Kidney (tissue), 22 donors: ENCODE measurements at places on chromosomes 2 and 18. TPM values are rescaled to one million over a fixed set of nuclear protein-coding genes. Genes with fewer than 3 reads are reported as not detected.

GRCh38 chr2:226378753-226379705 is 420.6 kb downstream of the IRS1 start:
- no peak overlapping the region for H3K4me3 ChIP-seq
- no peaks in the 10 kb centered on the region for H3K36me3 ChIP-seq
- H3K27me3 ChIP-seq = no peaks in the 10 kb centered on the region
- H3K4me1 ChIP-seq = no peaks in the 10 kb centered on the region
- peak; percentile 31 for DNase-seq

DNA sequence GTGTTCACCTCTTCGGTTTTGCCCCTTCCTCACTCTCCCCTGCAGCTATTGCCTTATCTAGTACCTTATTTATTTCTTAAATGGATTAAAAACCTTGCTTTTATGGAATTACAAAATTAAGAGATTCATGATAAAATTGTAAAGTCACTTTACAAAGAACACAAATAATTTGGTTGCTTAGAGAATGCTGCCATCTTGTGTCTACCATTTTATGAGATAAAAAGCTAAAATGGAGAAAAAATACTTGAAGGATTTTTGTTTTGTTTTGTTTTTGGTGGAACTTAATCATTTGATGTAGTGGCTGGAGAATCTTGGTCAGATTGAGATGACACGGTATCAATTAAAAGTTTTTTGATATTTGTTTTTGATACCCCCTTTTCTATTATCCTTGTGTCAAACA is 69.6 kb downstream of the R3HDM1 start:
- no peaks in the 10 kb centered on the region for H3K4me1 ChIP-seq
- no peak overlapping the region for H3K4me3 ChIP-seq
- no peaks in the 10 kb centered on the region for H3K27me3 ChIP-seq
- H3K36me3 ChIP-seq = no peaks in the 10 kb centered on the region
- H3K27ac ChIP-seq = no peak overlapping the region

DNA sequence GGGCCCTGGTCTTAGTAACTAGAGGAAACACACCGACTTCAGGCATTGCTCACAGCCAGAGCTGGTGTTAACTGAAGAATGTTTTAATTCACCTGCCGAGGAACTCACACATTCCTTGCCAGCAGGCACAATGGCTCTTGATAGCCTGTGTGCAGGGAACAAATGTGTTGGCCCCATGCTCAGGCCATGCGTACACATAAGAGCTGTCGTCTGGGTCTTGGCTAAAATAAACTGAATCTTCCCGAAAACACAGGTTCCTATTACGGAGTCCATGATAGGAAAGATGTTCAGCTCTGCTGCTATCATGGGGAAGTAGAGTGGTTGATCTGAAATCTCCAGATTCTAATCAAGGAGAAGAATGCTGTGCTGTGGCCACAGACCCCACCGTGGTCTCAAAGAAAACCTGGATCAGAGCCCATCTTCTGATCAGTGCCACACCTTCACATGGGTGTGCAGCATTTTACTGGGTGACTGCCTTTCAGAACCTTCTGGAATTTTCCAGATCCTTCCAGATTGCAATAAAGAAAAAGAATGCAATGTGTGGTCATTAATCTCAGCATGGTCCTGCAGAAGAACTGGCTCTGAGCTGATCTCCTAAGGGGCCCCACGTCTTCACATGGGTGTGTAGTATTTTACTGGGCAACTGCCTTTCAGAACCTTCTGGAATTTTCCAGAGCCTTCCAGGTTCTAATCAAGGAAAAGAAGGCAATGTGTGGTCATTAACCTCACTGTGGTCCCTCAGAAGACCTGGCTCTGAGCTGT is 17.2 kb downstream of the MBP start:
- H3K27ac ChIP-seq = peak overlapping the region; percentile 93
- H3K36me3 ChIP-seq = no peaks in the 10 kb centered on the region
- DNase-seq = no peak
- no peaks in the 10 kb centered on the region for H3K4me1 ChIP-seq
- H3K4me3 ChIP-seq = no peak overlapping the region

DNA sequence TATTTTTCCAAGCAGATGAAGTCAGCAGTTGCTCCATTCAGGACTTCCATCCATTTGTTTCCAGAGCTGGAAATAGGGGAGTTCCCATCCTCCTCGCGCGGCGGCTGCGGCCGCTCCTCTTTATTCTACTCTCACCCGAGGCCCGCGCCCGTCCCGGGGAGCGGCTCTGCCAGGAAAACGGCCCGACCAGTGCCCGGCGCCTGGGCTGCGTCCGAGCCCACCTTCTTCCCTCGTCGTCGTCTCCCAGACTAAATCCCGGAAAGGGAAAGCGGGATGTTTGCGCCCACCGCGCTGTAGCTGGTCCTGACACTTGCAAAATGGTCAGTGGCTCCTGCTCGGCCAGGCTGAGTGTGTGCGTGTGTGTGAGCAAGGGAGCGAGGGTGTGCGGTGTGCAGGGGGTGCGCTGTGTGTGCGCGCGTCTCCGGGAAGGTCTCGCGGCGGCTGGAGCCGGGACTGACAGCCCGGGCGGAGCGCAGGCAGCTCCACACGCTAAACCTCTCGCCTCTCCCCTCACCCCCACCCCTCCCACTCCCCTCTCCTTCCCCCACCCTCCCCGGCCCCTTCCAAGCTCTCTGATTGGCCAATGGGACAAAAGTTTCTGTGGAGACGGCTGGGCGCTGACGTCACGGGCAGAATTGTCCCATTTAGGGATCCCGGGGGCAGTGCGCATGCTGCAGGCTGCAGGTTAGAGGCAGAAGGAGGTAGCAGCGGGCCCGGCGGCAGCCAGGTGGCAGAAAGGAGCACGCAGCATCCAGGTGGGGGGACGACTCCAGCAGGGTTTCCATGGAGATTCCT is at the start of gene NOL4:
NOL4 (minus strand) TSS at position 491 of the 795 bp plus-strand sequence. CDS start 1,660 bp downstream, outside the sequence.
- H3K36me3 ChIP-seq = no peaks in the 10 kb centered on the region
- H3K4me1 ChIP-seq = no peaks in the 10 kb centered on the region
- peak; percentile 94 for DNase-seq
- no peak within 1 kb of the TSS for H3K27ac ChIP-seq
- peak within 1 kb of the TSS; percentile 48 for H3K4me3 ChIP-seq

Gene TFCP2L1
- polyA plus RNA-seq = 44.4 TPM

Gene TAF4B
- 1.7 TPM for polyA plus RNA-seq

GRCh38 chr2:64601034-64601754 is 52.5 kb downstream of the SERTAD2 start:
- H3K27me3 ChIP-seq = no peaks in the 10 kb centered on the region
- no peak overlapping the region for H3K4me3 ChIP-seq
- no peaks in the 10 kb centered on the region for H3K4me1 ChIP-seq
- peak; percentile 32 for DNase-seq
- H3K36me3 ChIP-seq = no peaks in the 10 kb centered on the region

Gene IL1RN
- 1.3 TPM for polyA plus RNA-seq
